Suppressor macrophage treated with lipopolysaccharide for 1 hour (primary cell): ENCODE measurements at places on chromosomes 4 and X.

- DNase-seq = no peak
Measured at GRCh38 chrX:18160369-18160768, 60.3 kb downstream of the BEND2 start.

- no peak for DNase-seq
Measured at GRCh38 chr4:174835536-174835935, 6.5 kb upstream of the GLRA3 start.

DNA sequence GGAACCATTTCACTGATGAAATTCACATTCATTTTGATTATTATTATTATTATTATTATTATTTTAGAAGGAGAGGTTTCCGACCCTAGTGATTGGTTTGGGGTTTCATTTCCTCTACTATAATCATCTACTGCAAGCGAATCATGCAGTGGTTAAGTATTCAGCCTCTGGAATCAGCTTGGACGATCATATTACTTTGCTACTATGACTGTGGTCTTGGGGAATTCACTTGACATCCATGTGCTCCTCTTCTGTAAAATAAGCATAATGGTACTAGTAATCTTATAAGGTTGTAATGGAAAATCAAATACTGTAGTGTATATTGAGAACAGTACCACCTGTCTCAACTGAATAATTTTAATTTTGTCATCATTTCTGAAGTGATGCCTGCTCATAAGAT lies 132.1 kb upstream of the SLC4A4 start:
- DNase-seq = no peak

GRCh38 chr4:124642846-124643245 lies 69.7 kb downstream of the ANKRD50 start:
- DNase-seq = no peak

DNA sequence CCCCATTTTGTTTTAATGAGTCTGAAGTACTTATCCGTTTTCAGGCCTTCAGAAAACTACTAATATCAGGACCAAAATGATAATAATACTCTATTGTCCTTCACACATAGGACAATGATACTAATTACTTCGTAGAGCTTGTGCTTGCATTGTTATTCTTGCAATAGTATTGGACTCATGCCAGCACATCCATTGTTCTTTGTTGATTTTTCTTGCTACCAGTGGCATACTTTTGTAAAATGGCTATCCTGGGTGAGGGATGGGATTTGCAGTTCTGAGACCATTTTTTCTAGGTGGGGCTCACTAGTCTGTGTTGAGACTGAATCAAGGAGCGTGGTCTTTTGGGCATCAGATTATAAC lies 195.3 kb downstream of the MAML3 start:
- DNase-seq = no peak

- DNase-seq = no peak
Measured at GRCh38 chr4:130563185-130563888, 1467.4 kb downstream of the C4orf33 start.

DNA sequence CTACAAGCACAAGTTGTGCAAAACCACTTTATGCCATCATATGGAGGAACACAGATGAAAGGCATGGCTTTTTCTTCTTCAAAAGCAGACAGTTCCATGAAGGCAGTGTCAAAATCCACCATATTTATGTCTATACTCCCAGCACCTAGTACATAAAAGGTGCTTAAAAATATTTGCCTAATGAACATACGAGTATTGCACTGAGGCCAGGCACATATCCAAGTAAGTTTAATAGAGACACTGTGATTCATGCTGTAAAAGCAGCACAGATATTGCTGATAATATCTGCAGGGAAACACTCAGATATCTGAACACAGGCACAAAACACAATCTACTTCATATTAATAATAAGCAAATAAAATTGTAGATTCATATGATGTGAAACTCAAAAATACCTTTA lies 48.1 kb upstream of the CXCL8 start:
- DNase-seq = no peak
